ENCODE measurements at places on chromosomes 4 and X.

DNA sequence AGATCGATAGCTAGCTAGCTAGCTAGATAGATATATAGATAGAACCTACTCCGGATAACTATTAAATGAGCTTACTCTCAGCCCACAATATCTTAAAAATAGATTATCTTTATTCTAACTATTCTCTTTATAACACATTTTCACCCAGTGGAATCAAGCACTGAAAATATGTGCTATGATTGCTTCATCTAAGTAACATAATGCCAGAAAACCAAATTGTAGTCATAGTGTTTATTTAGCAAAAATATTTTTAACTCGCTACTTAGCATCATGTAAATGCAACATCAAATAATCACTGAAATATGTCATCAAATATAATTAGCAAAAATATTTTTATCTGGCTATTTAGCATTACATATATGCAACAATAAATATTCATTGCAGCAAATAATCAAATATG, 1.5 kb downstream of the TMEM156 start:
- DNase-seq: no peak

- no peak for DNase-seq
Measured at GRCh38 chrX:41906515-41907187, 16.7 kb downstream of the CASK start.

DNA sequence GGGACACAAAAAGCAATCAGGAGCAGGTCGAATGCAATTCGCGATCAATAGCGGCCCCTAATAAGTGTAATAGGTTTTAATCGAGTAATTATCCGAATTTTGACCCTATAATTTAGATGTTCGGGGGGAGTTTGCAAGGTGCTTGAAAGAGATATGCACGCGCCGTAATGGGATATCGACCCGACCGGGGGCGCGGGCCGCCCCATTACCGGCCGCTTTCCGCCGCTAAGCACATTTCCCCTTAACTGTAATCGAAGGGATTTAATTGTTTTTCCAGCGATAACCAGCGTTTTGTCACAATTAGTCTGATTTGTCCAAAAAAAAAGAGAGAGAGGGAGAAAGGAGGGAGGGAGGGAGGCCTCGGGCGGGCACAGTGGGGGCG, 997 bp downstream of the NKX1-1 start:
- no peak for DNase-seq

DNA sequence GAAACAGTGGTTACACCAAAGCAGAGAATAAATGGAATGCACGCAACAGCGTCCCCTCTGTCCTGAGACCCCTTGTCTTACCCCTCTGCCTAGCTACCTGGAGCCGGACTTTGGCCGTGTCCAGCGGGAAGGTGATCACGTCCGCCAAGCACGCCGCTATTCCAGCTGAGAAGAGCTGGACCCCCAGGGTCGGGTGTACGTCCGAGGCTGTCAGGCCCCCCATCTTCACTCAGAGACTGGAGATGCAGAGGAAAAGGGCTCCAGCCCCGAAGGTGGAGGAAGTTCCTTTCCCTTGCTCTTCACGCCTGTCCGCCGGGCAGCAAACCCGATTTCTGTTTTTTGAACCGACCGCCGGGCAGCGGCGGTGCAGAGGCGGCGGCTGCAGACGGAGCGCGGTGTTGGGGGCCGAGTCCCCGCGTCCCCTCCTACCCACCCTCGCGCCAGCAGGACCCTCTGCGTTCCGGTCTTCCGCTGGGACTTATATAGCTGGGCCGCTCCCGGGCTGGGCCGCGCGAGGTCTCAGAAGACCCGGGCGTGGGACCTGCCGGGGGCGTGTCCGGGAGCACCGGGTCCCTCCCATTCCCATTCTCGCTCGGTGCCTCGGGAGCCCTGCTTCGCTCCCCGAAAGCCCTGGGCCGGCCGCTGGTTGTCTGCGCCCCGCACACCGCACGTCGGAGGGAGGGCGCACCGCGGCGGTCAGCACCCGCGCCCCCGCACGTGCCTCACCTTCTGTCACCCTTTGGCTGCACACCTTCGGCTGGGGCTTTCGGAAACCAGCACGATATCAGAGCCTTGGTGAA, at the start of gene UCP1:
Gene UCP1 (minus strand): TSS at position 455 of the 800 bp plus-strand sequence. CDS start 232 bp downstream, at position 223.
- DNase-seq: no peak

DNA sequence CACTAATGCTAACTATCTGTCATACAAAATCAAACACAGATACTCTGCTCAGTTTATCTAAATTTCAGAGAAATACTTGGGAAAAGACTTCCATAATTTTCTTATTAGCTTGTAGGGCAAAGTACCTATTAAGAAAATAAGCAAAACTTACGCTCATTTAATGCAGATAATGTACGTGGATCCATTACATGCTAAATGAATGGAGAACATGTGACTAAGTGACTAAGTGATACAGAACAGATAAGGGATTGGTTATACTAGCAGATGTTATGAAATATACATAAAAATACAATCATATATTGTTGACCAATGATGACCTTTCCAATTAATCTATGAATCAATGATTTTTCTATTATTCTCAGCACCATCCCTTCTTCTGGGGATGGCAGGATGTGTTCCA, 25.7 kb downstream of the EREG start:
- no peak for DNase-seq

- DNase-seq: no peak
Measured at GRCh38 chrX:133053861-133054598, 42.9 kb downstream of the USP26 start.

GRCh38 chrX:30156880-30157560, 58.3 kb upstream of the MAGEB2 start:
- DNase-seq: no peak

GRCh38 chr4:21366312-21366711, 582.3 kb downstream of the KCNIP4 start:
- no peak for DNase-seq

DNA sequence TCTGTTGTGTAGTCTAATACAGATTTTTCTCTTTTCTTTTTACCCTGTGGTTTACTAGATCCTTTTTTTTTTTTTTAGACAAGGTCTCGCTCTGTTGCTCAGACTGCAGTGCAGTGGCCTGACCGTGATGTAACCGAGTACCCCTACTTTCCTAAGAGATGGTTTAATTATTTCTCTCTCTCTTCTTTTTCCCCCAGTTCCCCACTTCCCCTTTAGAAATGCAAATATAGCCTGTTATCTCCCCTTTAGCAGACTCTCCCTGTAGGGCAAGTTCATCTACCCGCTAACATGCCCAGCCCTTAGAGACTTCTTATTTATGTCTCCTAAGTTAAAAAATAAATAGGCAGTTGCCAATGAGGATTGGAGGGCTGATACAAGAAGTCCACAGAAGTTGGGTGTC, 4.5 kb downstream of the SNX25 start:
- DNase-seq: no peak

- DNase-seq: no peak
Measured at GRCh38 chr4:78532046-78532445, 19.5 kb upstream of the ANXA3 start.

GRCh38 chrX:134782796-134783195, 124.5 kb upstream of the PLAC1 start:
- DNase-seq: peak; percentile 0

DNA sequence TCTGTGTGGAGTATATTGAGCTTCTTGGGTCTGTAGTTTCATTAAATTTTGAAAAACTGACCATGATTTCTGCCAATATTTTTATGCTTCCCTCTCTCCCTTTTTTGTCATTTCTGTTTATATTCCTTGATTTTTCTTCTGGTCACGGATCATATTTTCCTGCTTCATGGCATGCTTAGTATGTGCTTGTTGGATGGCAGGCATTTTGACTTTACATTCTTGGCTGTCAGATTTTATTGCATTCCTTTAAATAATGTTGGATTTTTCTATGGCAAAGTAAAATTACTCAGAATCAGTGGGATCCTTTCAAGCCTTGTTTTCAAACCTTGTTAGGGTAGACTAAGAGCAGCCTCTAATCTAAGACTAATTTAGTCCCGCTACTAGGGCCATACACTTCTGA, 531.8 kb downstream of the IL15 start:
- DNase-seq: no peak

DNA sequence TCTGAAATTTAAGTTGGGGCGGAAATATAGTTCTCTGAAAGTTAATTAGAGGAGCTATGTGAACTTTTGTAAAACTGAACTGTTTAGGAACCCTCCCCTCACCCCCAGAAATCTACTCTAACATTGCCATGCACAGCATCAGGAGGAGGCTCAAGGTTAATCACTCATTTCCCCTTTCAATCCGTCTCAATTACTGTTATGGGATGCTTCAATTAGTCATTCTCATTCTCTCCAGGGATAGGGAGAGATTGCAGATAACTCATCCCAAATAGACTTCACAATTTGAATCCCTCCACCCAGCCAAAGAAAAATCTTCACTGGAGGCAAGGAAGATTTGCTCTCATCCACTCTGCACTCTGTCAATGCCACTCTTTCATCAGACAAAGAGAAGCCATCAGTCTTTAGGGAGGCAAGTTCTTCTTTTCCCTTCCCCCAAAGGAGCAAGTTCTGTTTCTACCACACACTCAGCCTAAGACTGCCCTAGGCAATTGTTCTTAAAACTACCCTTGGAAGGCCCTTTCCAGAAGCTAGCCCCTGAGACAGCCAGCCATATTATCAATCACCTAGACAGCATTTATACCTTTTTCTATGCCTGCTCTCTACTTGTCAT, 140.4 kb downstream of the SLC10A7 start:
- no peak for DNase-seq

DNA sequence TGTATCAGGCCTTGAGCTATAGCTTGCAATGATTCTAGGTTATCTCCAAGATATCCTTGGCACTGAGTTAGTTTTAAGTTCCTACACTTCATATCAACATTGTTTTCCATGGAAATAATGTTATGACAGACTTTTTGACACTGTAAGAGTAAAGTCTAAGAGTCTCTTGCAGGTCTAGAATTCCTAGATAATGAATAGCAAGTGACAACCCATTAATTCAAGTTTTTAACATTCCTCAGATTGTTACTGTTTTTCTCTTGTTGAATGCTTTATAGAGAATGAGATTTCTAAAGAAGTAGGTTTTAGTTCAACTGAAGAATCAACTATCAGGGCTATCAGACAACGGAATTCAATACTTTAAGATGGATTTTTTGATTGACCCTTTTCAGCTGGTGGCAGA, 276.1 kb downstream of the PPP3CA start:
- no peak for DNase-seq

DNA sequence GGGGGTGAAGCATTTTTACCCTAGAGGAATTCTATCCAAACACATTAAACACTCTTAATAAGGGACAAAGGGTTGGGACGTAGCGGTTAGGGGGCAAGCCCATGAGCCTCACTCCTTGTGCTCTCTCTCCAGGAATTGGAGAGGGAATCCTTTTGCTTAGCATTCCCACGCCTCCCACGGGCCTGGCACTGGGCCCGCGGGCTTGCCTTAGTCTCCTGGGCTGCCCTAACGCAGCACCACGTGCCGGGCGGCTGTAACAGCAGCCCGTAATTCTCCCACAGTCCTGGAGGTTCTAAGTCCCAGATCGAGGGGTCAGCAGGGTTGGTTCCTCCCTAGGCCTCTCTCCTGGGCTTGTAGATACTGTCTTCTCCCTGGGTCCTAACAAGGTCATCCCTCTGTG, 67.5 kb downstream of the TBL1X start:
- no peak for DNase-seq

GRCh38 chr4:57073559-57073958, 36.6 kb downstream of the IGFBP7 start:
- no peak for DNase-seq

DNA sequence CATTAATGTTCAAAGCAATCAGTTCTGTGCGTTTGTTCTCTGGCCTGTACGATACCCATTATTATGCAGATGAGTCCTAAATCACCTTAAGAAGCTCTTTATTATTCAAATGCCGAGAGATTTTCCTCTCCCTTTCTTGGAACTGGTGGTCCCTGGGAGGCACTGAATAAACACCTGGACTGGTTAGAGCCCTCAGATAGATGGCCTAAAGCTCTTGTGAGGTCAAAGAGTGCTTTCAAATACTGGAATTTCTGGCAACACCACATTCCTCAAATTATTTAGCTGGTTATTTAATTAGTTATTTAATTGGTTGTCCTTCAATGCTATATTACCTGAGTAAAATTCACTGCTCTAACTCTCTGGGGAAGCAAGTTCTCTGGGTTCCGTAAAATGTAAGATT, 3.0 kb downstream of the ARHGEF38 start:
- DNase-seq: no peak

DNA sequence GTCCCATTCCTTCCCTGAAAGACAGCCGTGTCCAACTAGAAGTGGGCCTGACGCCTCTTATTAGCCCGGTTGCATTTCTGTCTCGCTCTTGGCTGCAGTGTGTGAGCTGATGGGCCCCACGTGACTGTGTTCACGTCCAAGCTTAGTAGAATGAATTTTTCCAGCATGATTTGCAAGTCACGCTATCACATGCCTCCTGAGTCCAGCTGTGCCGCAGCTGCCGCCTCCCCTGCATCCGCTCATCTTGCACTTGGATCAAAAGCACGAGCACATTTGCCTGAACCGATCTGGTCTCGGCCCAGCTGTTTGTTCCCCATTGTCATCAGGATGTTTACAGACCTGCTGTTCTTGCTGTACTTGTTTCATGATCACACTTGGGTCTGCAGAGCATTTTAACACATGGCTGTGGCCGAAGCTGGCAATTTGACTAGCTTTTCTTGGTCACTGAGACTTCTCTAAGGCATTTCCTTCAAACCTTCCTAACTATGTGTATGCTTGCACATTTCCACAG, 126.5 kb downstream of the KIT start:
- DNase-seq: no peak

Data from cerebellar nuclear complex (tissue), 1 donor.